ENCODE measurements at places on chromosomes 3 and 15.

DNA sequence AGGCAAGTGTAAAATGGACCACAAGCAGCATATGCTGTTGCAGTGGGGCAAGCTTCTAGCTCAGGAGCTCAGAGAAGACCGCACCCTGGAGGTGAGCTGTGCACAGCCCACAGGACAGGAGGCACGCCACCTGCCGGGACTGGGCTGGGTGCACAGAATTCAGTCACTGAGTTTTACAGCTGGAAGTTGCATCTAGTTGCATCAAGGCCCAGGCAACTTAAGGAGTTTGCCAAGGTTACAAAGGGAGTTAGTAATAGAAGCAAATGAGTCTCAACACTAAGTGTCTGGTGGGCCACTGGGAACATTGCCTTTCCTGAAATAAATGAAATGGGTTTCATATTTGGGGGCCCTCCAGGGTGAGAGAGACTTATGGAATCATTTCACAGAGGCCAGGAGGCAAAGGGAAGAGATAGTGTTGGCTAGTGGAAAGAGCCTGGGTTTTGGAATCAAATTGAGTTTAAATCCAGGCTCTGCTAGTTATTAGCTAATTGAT is 36.0 kb upstream of the TIMP4 start:
- no peak for DNase-seq

GRCh38 chr15:69893863-69894262 is 203.9 kb downstream of the TLE3 start:
- DNase-seq, result no peak

GRCh38 chr3:144033863-144034262 is 62.2 kb downstream of the DIPK2A start:
- no peak for DNase-seq

DNA sequence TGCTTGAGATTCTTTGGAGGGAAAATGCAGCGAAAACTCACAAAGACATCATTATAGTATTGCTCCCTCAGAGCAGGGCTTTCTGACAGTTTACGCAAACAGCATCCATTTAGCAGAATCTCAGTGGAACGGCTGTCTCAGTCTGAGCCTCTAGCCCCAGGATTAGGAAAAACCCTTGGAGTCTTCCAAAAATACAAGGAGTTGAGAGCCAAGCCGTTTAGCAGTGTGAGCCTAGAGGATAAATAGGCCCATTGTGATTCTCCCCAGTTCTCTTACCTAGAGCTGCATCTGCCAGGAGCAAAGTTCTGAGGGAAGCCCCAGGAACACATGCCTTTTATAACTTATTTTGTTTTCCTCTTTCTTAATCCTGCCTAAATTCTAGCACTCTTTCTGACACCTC is 359.6 kb downstream of the NTRK3 start:
- no peak for DNase-seq

- DNase-seq, result no peak
Measured at GRCh38 chr15:97177151-97177577, 783.3 kb upstream of the ARRDC4 start.

- no peak for DNase-seq
Measured at GRCh38 chr15:40115670-40116093, 7.0 kb upstream of the BMF start.

GRCh38 chr15:58556028-58556361 is 124.2 kb downstream of the LIPC start:
- DNase-seq, result no peak

- DNase-seq, result peak; percentile 10
Measured at GRCh38 chr15:98873441-98874218, 134.0 kb downstream of the PGPEP1L start.

- no peak for DNase-seq
Measured at GRCh38 chr3:17340693-17341092, 401.7 kb downstream of the TBC1D5 start.

DNA sequence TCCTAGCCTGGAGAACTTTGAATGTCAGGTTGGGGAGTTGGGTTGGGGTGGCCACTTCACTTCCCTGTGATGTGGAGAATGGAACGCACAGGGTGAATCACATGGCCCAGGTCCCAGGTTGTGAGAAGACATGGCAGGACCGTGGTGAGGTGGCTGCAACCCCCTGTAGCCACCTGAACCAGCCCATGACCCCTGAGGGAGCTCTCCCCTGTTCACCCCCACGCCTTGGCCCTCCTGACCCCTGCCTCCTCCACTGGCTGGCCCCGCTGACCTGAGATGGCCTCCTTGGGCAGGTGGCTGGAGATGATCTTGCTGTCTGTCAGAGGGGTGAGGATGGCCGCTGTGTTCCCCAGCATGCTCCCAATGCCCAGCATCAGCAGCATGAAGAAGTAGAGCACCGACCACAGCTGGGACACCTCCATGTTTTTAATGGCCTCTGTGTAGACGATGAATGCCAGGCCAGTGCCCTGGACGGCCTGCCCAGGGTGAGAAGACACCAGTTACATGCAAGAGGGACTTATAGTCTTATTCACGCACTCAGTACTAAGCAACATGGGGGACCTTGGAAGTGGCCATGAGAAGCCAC is 31.0 kb downstream of the SLC6A20 start:
- DNase-seq, result no peak

DNA sequence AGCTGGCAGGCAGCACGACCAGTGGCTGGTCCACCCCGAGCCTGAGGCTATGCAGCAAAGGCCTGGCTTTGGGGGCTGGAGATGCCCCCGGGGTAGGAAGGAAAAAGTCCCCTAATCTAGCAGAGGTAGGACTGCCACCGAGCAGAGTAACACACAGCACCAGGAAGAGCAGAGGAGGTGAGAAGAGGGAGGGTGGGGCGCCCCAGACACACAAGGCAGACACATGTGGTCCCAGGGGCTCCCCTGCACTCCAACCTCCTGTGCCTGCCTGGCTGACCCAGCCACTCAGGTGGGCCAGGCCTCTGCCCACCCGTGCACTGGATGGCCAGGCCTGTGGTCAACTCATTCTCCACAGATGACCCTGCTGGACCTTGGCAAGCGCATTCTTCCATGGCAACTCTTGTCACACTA is 112.4 kb downstream of the ADCY5 start:
- no peak for DNase-seq

DNA sequence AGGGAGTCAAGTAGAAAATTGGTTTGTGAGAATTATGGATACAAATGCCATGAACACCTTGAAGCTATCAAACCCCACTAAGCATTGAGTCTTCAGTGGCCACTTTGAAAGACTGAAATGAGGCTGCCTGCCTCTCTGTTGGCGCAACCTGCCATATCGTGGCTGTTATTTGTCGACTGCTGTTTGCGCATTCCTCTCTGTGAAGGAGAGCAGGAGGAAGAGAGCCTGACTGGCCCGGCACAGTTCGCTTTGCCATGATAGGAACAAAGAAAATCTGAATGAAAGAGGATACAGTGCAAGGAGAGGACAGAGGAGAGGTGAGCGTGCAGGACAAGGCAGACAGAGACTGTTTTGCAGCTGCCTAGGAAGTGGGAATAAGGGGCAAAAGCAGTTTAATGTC is 289.4 kb downstream of the RYR3 start:
- DNase-seq, result no peak

- peak; percentile 83 for DNase-seq
Measured at GRCh38 chr3:170180908-170181885, at the start of gene PHC3. TSS of gene PHC3 (minus strand) at chr3:170181733. CDS start at chr3:170181715, 18 bp downstream.

Data from DMS79 treated with DMSO at 0.1 percent for 48 hours (cell line).